ENCODE measurements at places on chromosomes 1 and 21.

GRCh38 chr21:38325731-38326420 lies 69.1 kb downstream of the KCNJ15 start:
- DNase-seq, result no peak

DNA sequence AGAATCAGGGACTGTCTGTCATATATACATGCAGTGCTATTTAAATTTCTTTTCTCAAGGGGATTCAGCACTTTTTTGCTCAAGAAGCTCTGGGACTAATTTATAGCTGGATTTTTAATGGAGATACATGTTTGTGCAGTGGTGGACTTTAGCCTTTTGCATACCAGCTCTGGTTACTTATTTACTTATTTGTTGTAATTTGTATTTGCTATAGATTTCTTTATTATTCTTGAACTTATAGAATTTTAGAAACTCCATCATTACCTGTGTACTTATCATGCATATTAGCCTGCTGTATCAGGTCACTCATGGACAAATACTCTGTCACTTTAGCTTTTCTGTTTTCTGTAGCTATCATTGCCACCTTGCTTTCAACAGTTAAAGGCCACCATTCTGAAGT lies 1296.9 kb upstream of the TMPRSS15 start:
- DNase-seq, result no peak

DNA sequence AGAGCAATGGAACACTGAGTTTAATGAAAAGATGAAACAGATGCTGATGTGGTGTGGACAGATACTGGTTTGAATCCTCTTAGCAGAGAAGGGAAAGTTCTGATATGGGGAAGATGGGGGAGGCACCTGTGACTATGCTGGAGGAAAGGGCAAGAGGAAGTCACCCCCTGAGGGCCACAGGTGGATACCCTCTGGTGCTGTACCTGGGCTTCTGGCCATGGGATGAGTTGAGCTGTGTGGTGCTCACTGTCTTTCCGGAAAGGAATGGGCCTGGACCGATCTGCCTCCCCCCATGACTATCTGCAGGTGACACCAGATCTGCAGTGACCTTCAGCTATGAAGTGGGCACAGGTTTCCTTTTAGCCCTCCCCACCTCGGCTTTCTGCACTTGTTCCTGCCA lies 52.4 kb downstream of the IER5 start:
- DNase-seq, result no peak

GRCh38 chr1:11761988-11762406 lies at the start of gene C1orf167:
Gene C1orf167 (plus strand): TSS chr1:11762193. CDS start chr1:11764401, 2,208 bp downstream.
- no peak for DNase-seq

DNA sequence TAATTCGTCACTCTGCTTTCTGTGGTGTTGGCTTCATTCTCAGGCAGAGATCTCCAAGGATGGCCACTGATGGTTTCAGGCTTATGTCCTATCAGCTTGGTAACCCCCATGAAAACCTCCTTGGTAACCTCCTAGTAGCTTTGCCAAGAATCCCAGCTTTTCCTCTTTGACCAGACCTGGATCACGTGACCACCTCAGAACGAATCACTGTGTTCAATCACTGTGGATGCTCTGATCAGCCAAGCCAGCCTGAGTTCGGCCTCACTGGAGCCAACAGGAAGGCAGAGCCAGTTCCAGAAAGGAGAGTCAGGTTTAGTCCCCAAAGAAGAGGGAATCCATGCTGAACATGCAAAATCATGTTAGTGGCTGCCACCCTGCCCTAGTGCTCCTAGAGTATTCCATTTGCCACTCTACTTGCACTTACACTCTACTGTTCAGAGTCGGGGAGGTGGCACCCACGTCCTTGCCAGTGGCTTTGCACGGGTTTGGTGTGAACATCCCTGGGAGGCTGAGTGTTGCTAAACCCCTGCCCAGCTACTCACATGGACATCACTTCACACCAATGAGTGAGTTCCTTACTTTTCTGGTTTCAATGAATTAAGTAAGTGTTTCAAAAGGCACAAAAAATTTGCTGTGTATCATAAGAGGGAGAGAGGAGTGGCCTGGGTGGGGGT lies 33.5 kb upstream of the SSBP3 start:
- DNase-seq, result no peak

DNA sequence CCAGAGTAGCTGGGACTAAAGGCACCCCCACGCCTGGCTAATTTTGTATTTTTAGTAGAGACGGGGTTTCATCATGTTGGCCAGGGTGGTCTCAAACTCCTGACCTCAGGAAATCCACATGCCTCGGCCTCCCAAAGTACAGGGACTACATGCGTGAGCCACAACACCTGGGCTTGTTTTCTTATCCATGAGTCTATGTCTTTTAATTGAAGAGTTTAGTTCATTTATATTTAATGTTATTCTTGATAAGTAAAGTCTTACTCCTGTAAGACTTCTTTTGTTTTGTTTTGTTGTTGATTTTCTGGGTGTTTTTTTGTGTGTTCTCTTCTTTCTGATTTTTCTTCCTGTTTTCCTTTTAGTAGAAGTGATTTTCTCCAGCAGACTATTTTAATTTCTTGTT lies 621.0 kb downstream of the LTN1 start:
- no peak for DNase-seq

- DNase-seq, result peak; percentile 88
These were observed 103.9 kb downstream of the CASZ1 start for GRCh38 chr1:10692401-10693021.

DNA sequence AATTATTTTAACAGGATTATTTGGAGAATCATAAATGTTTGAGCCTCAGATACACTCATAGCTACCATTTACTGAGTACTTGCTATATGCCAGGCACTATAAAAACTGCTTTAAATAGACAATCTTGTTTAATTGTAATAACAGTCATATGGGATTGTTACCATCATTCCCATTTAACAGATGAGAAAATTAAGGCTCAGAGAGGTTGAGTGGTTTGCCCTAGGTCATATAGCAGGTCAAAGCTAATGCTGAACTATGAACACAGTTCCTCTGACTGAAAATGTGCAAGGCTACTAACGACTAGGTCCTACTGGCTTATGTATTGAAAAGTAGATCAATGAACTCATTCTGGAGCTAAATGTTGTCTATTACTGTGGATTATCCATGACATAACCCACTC lies 63.4 kb downstream of the DDR2 start:
- DNase-seq, result no peak

GRCh38 chr1:145736191-145736590 lies 16.9 kb downstream of the CD160 start:
- DNase-seq, result no peak

DNA sequence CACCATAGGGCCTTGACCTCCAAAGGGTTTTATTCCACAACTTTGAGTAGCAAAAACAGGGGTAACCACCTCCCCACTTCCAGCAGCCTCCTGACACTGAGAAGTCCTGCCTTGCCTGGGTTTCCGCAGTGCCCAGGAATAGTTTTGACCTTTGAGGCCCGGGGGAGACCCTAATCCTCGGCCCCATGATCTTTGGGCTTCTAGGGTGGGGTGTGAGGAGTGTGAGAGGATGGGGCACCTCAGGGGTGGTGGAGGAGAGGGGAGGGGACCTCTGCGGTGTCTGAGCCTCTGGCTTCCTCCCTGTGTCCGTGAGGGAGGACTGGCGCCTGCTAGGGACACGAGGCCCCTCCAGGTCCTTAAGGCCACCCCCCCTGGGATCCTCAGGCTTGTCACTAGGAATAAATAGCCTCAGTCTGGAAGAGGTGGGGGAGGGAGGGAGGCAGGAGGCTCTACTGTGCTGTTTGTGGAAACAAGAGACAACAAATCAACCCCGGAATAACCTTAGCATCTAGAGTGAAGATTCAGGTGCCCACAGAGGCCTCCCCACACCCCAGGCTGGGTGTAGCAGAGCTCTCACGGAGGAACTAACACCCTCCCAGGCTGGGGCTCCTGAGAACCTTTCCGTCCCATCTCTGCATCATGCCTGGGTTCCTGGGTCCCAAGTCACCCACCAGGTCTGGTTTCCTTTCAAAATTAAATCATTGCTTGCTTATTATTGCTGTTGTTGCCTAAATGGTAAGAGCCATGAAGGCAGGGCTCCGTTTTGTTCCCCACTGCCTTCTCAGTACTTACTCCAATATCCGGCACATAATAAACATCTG lies 904 bp upstream of the FHL3 start:
- no peak for DNase-seq

GRCh38 chr1:19101244-19101643 lies 108.8 kb downstream of the UBR4 start:
- no peak for DNase-seq

DNA sequence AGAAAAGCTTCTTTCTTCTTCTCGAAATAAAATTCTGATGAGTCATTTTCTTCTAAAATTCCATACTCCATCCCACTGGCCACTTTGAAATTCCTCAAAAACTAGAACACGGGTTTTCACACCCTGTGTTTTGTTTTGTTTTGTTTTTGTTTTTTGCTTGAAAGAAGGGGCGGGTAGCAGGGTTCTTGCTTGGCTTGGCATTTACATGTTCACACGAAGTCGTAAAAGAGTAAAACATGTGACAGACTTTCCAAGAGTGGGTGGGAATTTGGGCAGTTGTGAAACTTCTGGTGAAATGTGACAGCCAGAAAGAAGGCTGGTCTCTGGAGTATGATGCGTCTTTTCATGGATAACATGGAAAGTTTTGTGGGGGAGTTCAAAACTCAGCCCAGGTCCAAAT lies 47.1 kb upstream of the FMN2 start:
- no peak for DNase-seq

DNA sequence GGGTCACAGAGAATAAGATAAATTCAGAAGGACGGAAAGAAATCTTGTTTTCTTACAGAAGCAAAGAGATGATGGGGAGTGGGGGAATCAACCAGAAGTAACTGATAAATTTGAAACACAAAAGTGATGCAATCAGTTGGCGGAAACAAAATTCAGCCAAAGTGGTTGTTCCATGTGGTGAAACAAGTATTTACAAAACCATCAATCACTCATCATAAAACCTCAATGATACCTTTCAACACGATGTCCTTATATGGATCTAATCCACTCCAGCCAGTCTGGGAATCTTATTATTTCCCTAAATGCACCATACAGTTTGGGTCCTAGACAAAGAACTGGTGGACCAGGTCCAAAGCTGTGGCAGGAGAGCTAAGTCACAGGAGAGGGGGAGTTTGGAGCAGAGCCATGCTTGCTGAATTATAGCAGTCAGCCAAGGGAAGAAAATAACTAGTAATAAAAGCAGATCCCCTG lies 303.8 kb upstream of the LRRC7 start:
- DNase-seq, result no peak

- peak; percentile 69 for DNase-seq
These were observed 46.6 kb downstream of the FCRL5 start for GRCh38 chr1:157505481-157506272.

- no peak for DNase-seq
These were observed 490 bp upstream of the FAM110D start for GRCh38 chr1:26158271-26158907.

GRCh38 chr1:183777328-183777727 lies 27.6 kb upstream of the RGL1 start:
- DNase-seq, result no peak

DNA sequence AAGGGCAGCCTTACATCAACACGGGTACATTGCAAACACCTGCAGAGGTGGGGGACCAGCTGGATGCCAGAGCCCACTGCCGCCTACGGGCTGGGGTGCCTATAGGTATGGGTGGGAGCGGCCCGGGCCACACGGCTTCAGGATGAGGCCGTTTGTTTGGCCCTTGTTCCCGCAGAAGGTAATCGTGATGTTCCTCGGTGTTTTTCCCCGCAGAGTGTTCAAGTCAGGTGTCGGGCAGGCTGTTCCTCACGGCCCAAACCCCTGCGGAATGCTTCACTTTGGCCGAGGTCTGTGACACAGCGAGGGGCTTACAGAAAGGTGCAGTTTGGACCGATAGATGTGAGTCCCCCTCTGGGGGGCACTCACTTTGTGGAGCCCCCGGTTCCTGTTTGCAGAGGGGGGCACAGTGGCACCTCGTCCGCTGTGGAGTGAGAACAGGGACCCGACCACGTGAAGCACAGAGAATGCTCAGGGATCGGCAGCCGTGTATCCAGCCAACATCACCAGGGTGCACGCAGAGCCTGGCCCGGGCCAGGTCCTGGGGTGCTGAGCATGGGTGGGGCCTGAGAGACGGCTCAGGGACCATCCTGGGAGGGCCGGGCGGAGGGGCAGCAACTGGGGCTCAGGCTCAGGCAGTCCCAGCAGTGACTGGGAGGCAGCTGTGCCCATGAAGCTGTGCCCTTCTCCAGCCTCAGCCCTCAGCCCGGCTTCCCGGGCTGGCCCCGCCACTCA lies 453 bp upstream of the TTLL10 start:
- peak; percentile 17 for DNase-seq

DNA sequence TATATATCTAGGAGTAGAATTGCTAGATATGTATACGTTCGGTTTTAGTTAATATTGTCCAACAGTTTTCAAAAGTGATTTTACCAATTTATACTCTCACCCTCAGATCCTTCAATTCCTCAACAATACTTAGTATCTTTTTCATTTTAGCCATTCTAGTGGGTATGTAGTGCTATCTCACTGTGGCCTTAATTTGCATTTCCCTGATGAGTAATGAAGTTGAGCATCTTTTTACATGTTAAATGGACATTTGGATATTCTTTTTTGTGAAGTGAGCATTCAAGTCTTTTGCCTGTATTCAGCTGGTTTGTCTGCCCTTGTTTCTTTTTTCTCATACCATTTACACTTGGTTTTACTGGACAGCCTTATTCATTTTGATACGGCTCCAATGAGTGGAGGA lies 172.2 kb downstream of the RASAL2 start:
- DNase-seq, result no peak

- no peak for DNase-seq
These were observed 577.7 kb downstream of the MRPL39 start for GRCh38 chr21:25029580-25029979.

- no peak for DNase-seq
These were observed 9.3 kb downstream of the TMEM39B start for GRCh38 chr1:32082022-32082421.

DNA sequence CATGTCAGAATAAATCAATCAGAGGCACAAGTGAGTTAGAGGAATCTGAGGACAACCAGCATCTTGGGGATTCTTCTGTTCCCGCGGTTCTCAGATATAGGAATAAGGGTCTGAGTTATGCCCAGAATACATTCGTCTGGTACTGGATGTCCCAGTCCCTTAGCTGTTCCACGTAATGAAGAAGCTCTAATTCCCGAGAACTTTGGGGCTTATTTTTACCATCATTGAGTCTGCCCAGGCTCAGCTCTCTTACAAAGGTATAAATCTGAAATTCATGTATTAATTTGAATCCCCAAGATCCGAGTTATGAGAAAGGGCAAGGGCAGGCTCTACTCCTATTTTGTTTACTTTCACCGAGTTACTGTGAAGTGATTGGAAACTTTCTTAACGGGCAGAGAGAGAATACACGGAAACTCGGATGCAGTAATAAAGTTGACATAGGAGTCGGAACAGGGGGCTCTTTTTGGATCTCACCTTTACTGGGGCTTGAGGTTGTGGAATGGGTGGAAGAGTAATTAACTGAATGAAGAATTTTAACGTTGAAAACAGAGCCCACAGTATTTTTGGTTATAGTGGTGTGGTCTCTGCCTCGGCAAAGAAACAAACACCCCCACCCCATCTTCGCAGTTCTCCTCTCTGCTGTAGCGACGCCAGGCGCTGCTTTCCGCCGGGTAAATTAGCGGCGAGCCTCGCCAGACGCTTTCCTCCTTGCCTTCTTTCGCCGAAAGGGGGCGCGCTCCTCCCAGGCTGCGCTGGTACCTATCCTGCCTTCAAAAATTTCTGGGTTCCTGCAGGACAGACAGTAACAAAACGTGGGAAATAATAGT lies 7.1 kb downstream of the PRRX1 start:
- peak; percentile 61 for DNase-seq

- DNase-seq, result no peak
These were observed 670.7 kb upstream of the CXADR start for GRCh38 chr21:16841975-16842695.

GRCh38 chr21:38075833-38076587 lies 159.8 kb upstream of the KCNJ6 start:
- DNase-seq, result no peak

Measured in colonic mucosa (tissue), 4 donors.